ENCODE measurements at places on chromosomes 7 and 10. TPM values are rescaled to one million over a fixed set of nuclear protein-coding genes. Genes with fewer than 3 reads are reported as not detected.

Gene NXPH1
- total RNA-seq, result not detected

Gene AKR1C4
- total RNA-seq, result not detected

Gene MKX
- not detected for total RNA-seq

Gene JAZF1
- 33.9 TPM for total RNA-seq

Gene SYCE1
- total RNA-seq, result not detected

Gene PTPN20
- not detected for total RNA-seq

Gene FRAT1
- total RNA-seq, result 12.4 TPM

Gene GRM3
- total RNA-seq, result not detected

DNA sequence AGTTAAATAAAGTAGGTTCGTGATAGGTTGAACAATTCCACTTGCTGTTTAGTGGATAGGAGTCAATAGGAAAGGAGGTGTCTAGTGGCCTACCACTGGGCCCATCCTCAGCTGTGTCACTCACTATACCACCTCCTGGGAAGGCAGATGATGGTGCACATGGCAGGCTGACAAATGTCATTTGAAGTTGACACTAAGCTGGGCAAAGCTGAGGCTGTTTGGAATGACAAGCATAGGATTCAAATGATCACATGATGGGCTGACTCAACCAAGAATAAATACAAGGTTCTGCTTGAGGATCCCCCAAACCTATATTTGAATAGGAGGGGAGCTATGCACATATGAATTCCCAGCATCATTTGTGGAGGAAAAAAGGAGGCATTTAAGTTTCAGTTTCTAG, 489.8 kb downstream of the RPS24 start:
- no peak for DNase-seq

- DNase-seq, result no peak
Observed at GRCh38 chr10:51048792-51049191, 25.5 kb upstream of the PRKG1 start.

DNA sequence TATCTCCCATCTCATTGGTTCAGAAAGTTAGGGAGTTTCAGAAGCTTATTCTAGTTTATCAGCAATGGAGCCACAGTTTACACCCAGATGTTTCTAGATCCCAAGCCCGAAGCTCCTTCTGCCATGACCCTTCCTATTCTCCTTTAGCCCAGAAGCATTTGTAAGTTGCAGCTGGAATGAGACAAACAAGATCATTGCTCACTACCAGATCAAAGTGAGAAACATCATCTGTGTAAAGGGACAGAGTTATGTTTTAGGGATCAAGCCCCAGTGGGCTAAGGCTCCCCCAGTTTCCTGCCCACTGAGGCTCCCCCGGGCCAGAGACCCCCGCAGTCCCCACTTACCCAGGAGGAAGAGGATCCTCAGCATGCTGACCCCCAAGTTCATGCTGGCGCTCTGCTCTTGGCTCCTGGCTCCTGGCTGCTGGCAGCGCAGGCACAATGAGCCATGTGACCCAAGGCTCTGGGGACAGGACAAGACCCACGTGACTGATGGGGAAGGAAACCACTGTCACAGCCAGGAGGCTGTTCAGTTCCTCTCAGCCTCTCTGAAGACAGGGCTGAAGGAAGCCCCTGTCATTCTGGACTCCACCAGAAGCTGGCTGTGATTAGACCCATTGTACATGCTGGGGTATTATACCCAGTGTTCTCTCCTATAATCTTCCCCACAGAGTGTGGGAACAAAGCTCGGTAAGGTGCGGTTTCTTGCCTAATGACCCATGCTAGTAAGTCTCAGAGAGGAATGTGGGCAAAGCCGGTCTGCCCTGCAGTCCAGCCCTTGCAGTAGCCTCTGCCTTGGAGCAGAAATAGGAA, at the start of gene TMEM273:
TMEM273 (minus strand) TSS at position 442 of the 812 bp plus-strand sequence; CDS start at position 387, 55 bp downstream.
- DNase-seq, result peak; percentile 83

DNA sequence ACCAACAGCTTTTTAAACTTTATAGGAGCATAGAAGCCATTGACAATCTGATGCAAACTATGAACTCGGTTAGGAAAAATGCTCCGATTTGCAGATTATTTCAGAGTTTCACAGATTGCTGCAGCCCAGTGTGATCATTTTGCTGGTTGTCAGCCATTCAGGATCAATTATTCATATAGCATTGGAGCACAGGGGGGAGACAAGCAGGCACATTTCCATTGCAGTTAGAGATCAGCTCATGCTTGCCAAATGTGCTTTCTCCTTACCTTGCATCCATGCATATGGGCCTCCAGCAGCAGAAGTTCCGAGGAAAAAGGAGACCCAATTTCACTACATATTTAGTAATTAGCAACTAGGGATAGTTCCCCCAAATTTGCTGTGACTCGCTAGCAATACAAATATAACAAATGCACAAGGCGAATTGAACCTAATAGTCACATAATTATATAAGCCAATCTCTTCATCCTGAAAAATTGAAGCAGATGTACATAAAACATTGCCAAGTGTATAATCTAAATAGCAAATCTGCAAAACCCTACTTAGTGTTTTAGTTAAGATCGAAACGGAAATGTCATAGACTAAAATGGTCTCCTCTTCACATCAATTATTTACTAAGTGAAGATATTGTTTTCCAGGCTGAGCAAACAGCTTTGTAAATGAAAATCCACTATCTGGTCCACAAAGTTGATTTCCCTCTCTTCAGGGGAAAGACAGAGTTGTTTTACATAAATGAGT, 49.5 kb upstream of the RSU1 start:
- no peak for DNase-seq

GRCh38 chr10:76738991-76739390, 898.6 kb downstream of the KCNMA1 start:
- DNase-seq, result no peak

DNA sequence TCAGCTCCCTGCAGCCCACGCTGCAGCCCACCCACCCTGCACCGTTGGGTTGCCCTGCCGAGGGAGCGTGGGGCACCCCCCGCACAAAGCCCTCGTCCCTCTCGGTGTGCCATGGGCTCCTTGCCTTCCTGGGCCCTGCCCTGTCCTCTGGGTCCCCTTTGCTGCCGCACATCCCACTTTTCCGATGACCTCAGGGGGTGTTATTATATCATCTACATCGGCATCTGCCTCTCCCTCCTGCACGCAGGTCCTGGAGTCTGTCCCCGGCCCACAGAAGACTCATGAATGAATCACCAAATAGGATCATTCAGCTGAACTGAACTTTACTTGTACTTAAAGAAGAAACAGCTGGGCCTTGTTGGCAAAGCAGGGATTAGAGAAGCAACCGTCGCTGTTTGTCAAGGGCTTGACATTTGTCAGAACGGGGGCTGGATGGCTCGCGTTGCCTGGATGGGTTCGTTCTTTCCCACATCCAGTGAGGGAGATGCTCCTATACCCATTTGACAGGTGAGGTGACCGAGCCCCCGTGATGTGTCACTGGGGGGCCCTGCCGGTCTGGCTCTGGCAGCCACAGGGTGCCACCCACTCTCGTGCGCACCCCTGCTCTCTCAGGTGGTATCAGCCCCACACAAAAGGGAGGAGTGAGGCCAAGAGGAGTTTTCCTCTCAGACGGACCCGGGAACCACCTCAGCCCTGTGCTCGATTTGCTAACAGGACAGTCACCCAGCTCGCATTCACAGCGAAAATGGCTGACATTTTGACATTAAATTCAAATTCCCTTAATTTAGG, 58.6 kb upstream of the EBF3 start:
- no peak for DNase-seq

DNA sequence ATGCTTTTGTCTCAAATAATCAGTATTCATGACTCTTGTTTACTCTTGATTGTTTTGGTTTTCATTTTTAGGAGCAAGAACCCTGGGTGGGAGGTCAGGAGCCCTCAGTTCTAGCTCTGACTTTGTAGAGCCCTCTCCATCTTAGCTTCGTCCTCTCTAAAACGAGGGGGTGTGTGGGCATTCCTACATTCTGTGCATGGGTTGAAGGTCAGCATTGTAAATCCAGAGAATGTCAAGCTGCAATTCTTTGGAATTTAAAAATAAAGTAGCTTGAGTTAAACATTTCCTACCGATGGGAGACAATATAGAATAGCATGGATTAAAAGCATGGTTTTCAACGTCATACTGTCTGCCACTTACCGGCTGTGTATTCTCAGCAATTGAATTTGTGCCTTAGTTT, 128.3 kb downstream of the PRPF18 start:
- DNase-seq, result no peak

DNA sequence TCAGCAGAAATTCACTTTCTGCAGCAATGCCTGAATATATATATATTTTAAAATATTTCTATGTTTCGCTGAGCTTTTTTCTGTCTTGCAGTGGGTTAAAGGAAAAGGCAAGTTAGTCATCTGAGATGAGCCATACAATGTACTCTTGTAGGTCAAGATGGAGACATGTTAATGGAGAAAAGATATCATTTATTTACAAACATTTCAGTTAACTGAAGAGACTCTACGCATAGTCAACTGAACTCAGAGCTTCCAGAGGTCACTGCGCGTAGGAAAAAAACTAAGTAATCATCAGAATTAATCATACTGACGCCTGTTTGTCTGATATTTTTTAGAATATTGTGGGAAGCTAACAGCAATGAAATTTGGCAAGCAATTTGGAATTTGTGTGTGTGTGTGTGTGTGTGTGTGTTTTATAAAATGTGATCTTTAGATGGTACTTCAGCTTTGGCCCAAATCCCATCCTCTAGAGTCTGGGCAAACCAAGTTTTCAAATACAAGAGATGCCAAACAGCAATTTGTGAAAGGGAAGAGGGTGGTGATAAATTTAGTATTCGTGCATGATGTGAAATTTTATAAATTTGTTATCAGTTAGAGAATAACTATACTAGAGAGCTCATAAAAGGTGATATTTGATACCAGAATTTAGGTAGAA, 193.9 kb upstream of the AGR3 start:
- no peak for DNase-seq

- DNase-seq, result no peak
Observed at GRCh38 chr10:8430321-8430720, 375.8 kb downstream of the GATA3 start.

DNA sequence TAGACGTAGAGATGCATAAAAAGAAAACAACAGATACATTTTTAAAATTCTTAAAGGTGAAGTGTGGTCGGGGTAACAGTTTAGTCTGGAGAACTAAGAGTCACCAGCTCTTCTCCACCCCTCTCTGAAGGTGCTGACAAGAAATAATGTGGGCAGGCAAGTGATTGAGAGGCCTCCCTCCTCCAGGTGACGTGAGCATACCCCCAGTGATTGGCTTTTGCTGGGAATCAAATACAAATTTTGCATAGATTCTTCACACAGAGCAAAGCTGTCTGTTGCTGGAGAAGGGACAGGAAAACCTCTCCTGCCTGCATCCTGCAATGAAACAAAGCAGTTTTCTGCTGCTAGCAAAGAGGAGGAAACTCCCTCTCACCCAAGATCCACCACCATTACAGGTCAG, 115.0 kb downstream of the DGKB start:
- no peak for DNase-seq

DNA sequence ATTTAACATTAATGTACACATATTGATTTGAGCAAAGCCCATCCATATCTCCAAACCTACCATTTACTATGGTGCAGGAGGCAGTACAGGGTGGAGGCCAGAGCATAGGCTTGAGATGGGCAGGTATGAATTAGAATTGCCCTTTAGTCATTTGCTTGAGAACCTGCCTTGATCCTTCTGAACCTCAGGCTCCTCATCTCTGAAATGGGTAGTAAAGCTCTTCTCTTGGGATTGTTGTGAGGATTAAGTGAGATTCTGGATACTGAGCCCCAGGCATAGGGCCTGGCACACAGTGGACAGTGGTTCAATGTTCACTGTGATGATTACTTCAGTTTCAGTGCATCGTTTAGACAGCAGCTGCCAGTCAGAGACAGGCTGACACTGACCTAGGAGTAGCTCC, 5.0 kb upstream of the ATXN7L1 start:
- no peak for DNase-seq

DNA sequence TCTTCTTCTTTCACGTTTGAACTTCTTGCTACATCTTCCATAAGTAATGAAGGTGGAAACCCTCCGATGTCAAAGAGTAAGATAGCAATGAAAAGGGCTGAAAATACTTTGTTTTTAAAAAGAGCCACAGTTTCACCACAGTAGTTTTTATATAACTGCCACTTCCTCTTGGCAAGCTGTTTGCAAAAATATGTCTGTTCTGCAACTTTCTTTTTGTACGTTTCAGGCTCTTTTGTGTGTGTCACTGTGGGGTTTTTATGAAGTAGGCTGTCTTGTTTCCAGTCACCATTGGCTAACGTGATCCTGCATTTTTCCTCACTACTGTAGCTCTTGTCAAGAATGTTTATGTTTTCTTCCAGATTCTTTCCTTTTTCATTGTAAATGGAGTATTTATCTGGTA, 55.6 kb downstream of the SLC16A9 start:
- peak; percentile 2 for DNase-seq

DNA sequence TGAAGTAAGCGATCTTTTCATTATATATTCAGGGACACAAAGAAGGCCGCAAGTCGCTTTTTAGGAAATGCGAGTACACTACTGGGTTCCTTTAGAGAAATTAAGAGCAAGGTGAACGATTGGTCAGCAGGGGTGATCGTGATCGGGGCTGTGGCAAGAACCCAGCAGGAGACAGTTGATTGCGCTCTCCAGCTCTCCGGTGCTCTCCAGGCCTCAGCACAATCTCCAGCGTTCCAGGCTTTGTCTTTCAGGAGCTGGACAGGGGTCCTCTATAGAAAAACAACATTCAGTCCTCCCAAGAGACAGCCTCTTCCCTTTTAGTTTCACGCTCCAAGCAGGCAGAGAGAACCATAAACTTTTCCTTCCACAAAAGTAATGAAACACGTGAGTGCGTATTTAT, 170.5 kb upstream of the KLF6 start:
- no peak for DNase-seq

DNA sequence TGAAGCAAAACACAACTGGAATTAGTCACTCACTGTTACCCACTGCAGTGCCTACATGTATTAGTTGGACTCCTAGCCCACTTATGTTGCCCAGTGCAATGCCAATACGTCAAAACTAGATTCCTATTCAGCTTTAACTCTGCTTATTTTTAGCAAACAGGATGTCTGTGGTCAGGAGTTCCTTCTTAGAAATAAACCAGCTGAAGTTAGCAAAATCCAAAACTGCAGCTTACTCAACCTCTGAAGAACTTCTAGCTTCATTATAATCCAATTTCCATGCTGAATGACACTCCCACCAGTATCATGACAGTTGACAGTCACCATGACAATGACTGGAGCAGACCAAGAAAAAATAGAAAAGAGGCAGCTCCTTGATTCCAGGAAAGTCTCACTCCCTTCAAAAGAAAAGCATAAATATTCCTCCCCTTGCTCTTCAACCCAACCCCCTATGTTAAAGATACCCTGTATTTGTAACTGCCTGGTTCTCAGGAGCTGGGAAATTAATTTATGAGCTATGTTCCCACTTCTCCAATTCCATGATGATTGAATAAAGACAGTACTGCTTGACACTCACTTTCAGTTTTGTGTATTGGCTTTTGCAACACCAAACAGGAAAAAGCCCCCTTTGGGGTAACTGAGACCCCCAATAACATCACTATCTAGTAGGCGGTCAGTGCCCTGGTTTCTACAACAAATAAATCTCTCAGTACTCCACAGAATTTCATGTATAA, 327.4 kb downstream of the SORCS1 start:
- DNase-seq, result no peak

- no peak for DNase-seq
Observed at GRCh38 chr10:54607983-54608382, 193.0 kb downstream of the PCDH15 start.
